Activated CD8-positive, alpha-beta T cell treated with anti-CD3 and anti-CD28 coated beads, Interleukin-2, amount 10 ng/mL, durations not matched to agents 7 days and 5 days (primary cell): ENCODE measurements at places on chromosomes 6 and 20. TPM values are rescaled to one million over a fixed set of nuclear protein-coding genes. Genes with fewer than 3 reads are reported as not detected.

Gene BMP7
- not detected for total RNA-seq

Gene SYCP2
- 6.6 TPM for total RNA-seq

Gene ECT2L
- not detected for total RNA-seq

Gene MRPS26
- total RNA-seq = 37.4 TPM

Gene SGK2
- total RNA-seq = not detected

Gene OR12D3
- total RNA-seq = not detected

Gene C20orf202
- total RNA-seq = not detected

Gene HTR1E
- not detected for total RNA-seq

Gene TNXB
- 4.8 TPM for total RNA-seq

Gene RPS6KA2
- total RNA-seq = 1.6 TPM

Gene CST4
- total RNA-seq = not detected

Gene TMEM244
- not detected for total RNA-seq

Gene ID4
- not detected for total RNA-seq

Gene MAFB
- total RNA-seq = not detected

Gene PDCD2
- 77.1 TPM for total RNA-seq

Gene TINAG
- not detected for total RNA-seq

Gene EGFL8
- total RNA-seq = 12.2 TPM

Gene SLC2A10
- total RNA-seq = not detected

Gene BPIFB4
- not detected for total RNA-seq

Gene LCA5
- total RNA-seq = not detected

Gene PLEKHG1
- total RNA-seq = 1.8 TPM

Gene MOG
- not detected for total RNA-seq

Gene SMOC2
- not detected for total RNA-seq

Gene ANKRD6
- 9.1 TPM for total RNA-seq

Gene R3HDML
- total RNA-seq = not detected
